ENCODE measurements at places on chromosomes 6 and 20. TPM values are rescaled to one million over a fixed set of nuclear protein-coding genes. Genes with fewer than 3 reads are reported as not detected.

The MYCT1 gene
- 0.15 TPM for total RNA-seq

The GLP1R gene
- total RNA-seq, result not detected

The HLA-DQB1 gene
- 1.8 TPM for total RNA-seq

GRCh38 chr20:54217762-54218161 is 9.9 kb downstream of the PFDN4 start:
- no peak for DNase-seq

DNA sequence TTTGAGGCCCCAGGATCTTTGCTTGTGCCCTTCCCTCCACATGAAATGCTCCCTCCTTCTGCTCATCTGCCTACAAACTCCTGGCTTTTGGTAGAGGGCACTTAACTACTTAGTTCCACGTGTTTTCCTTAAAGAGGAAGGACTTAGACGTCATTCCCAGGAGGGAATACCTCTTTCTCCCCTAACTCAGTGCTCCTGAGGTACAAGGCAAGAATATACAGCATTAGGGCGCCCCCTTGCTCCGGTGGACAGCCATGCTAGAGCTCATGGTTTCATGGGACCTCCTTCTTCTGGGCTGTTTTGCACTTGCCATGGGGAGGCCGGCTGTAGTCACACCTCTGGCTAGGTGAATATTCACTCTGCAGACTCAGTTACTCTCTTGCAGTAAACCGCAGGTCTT is 93.8 kb upstream of the LY86 start:
- DNase-seq, result peak; percentile 10

DNA sequence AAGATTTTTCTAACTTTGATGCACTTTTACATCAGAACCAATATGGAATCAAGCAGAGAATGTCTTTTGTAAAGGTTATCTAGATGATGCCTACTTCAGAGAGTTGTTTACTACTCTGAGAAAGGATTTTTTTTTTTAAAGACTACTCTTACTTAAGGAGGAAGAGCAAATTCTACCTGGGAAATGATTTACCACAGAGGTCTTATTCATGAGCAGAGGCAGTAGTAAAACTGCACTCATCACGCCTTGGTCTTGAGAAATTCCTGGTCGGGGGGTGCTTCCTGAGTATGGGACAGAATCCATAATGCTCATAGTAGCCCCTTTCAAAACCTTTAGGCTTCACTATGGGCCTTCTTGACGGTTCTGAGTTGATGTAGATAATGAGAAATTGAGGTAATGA is 241.8 kb upstream of the PREP start:
- DNase-seq, result peak; percentile 61
